ENCODE measurements at places on chromosomes 3 and 15. TPM values are rescaled to one million over a fixed set of nuclear protein-coding genes. Genes with fewer than 3 reads are reported as not detected.

Gene FGF12
- 1.6 TPM for polyA plus RNA-seq

Gene FBXO40
- polyA plus RNA-seq = 3.4 TPM

Gene TMEM207
- polyA plus RNA-seq = not detected

Gene FANCD2OS
- polyA plus RNA-seq = 0.30 TPM
